Iris pigment epithelial cell (primary cell): ENCODE measurements at places on chromosomes 13 and 19.

- no peak for DNase-seq
These were observed 3.1 kb downstream of the SLC17A7 start for GRCh38 chr19:49438261-49438660.

- DNase-seq = no peak
These were observed 23.7 kb upstream of the TNFSF14 start for GRCh38 chr19:6693681-6694080.

- no peak for DNase-seq
These were observed 13.0 kb downstream of the ZIC5 start for GRCh38 chr13:99958406-99959126.

DNA sequence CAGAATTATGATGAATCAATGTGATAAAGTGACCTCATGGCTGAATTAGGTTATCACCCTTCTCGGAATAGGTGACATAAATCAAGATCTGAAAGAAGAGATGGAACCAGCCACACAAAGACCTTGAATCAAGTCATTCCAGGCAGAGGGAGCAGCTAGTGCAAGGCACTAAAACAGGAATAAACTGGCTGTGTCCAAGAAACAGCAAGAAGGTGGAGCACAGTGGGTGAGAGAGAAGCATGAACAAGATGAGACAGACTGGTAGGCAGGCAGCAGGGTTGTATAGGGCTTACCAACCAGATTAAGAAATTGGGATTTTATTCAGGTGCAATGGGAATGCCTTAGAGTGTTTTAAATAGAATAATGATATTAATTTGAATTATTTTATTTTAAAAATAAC, 470.3 kb downstream of the PCDH20 start:
- DNase-seq = no peak

DNA sequence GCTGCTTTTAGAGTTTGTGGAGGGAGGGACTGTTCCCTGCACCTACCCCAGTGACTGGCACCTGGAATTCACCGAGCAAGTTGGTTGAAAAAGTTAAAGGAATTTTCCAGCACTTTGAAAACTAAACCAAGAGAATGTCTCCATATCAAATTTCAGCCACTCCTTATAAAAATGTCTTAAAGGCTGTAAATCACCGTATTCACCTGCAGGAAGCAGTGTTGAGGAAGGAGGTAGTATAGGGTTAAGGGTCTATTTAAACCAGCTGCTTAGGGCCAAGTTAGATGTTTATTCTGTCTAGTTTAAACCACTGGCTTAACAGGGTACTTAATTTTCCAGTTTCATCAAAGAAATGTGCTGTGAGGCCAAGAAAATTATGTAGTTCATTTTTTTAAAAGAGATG, 3.8 kb upstream of the RAB20 start:
- DNase-seq = peak; percentile 35

- no peak for DNase-seq
These were observed 160.1 kb downstream of the TEX29 start for GRCh38 chr13:111480503-111480902.

DNA sequence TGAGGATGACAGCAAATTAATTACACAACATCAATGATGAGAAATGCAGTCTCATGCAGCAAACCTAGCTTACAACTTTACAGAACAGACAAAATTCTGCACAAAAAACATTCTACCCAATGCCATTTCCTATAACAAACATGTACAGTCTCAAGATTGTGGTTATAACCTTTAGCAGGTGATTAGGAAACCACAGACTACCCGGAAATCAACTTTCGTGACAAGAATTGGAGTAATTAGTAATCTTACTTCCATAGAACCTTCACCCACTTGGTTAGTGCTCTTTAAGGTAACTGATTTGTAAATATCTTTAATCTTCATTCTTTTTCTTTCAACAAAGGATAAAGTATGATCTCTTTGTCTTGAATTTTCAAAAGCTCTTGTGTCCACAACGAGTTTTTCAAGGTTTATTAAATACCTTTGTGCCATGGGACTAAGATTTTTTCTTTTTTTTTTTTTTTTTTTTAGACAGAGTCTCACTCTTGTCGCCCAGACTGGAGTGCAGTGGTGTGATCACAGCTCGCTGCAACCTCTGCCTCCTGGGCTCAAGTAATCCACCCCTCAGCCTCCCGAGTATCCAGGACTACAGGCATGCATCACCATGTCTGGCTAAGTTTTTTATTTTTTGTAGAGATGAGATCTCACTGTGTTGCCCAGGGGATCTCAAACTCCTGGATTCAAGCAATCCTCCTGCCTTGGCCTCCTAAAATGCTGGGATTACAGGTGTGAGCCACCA, 78.8 kb downstream of the MAP4K1 start:
- DNase-seq = no peak

DNA sequence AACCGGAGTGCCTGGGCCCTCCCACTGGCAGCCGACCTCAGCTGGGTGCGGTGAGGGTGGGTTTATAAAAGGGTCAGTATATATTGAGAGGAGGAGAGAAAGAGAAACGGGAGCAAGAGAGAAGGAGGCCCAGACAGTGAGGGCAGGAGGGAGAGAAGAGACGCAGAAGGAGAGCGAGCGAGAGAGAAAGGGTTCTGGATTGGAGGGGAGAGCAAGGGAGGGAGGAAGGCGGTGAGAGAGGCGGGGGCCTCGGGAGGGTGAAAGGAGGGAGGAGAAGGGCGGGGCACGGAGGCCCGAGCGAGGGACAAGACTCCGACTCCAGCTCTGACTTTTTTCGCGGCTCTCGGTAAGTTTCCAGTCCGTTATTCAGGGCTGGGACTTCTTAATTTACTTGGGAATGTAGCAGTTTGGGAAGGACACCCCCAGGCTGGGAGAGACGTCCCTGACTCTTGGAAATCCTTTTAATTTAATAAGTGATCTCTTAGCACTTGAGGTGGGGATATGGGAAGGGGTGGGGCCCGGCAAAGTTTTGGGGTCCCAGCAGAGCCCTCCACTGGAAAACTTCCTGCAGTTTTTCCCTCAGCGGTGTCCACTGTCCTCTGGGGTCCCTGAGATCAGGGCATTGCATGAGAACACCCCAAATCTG, at the start of gene EMP3:
EMP3 (plus strand) TSS at position 288 of the 646 bp plus-strand sequence. CDS start 1,293 bp downstream, outside the sequence.
- DNase-seq = peak; percentile 95

GRCh38 chr19:8342684-8343482, at the start of gene KANK3:
KANK3 (minus strand) TSS chr19:8343262; CDS start chr19:8337828, 5,434 bp downstream.
- DNase-seq = peak; percentile 95

GRCh38 chr19:49492573-49493405, 3.4 kb upstream of the RPS11 start:
- no peak for DNase-seq

GRCh38 chr13:84645196-84646012, 763.1 kb upstream of the SLITRK1 start:
- peak; percentile 54 for DNase-seq

- no peak for DNase-seq
These were observed 8.0 kb downstream of the FRY start for GRCh38 chr13:32039528-32039927.
